Omental fat pad (tissue), 4 donors: ENCODE measurements at places on chromosomes 6 and 20. TPM values are rescaled to one million over a fixed set of nuclear protein-coding genes. Genes with fewer than 3 reads are reported as not detected.

SNX9 gene
- total RNA-seq: 61.8 TPM

MRPS10 gene
- total RNA-seq: 21.4 TPM

ISM1 gene
- 4.5 TPM for total RNA-seq

CLVS2 gene
- total RNA-seq: not detected

MAS1 gene
- not detected for total RNA-seq

RGS17 gene
- total RNA-seq: 7.4 TPM

AVP gene
- total RNA-seq: not detected

PXDC1 gene
- total RNA-seq: 205 TPM

ECT2L gene
- total RNA-seq: 4.1 TPM

F13A1 gene
- total RNA-seq: 270 TPM

NECAB3 gene
- total RNA-seq: 27.7 TPM

PAK5 gene
- not detected for total RNA-seq

PHACTR3 gene
- 10.6 TPM for total RNA-seq

MKKS gene
- total RNA-seq: 13.4 TPM

PRRT1 gene
- total RNA-seq: 0.37 TPM

USP49 gene
- 3.2 TPM for total RNA-seq
